RPMI8226 (cell line): ENCODE measurements at places on chromosomes 2 and 18.
A peak's percentile ranks its signal among the peaks of the same experiment; 100 is the strongest.

DNA sequence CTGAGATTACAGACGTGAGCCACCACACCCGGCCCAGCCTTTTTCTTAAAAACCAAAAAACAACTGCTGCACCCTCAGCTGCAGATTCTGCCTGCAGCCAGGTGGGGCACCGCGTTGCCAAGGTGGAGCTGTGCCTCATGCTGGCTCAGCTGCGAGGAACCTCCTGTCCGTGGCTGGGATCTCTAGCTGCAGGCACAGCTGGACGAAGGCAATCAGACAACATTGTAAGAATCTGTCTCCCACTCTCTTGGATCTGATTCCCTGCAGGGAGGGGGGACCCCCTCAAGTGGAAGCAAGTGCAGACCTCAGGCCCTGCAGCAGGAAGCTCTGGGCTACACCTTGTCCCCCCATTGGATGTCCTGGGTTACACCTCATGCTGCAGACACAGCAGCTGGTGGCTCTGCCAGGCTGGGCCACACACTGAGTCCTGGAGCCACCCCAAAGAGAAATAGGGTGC lies 24.1 kb downstream of the CIDEA start:
- peak; percentile 86 for DNase-seq

DNA sequence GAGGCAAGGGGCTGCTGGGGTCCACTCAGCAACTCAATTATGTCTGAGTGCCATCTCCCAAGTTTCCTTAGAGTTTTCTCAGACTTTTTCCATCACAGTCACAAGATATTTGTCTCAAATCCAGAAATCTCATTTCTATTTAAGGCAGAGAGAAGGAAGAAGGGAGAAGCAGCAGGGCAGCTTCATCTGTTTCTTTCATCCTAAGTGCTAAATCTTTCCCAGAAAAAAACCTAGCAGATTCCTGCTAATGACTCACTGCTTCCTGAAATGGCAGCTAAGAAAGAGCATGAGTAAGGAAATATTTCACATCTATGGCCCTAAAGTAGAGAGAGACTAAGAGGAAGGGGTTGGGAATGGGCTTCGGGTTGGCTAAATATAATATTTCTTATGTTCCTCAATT lies 88.0 kb downstream of the KYNU start:
- no peak for DNase-seq

DNA sequence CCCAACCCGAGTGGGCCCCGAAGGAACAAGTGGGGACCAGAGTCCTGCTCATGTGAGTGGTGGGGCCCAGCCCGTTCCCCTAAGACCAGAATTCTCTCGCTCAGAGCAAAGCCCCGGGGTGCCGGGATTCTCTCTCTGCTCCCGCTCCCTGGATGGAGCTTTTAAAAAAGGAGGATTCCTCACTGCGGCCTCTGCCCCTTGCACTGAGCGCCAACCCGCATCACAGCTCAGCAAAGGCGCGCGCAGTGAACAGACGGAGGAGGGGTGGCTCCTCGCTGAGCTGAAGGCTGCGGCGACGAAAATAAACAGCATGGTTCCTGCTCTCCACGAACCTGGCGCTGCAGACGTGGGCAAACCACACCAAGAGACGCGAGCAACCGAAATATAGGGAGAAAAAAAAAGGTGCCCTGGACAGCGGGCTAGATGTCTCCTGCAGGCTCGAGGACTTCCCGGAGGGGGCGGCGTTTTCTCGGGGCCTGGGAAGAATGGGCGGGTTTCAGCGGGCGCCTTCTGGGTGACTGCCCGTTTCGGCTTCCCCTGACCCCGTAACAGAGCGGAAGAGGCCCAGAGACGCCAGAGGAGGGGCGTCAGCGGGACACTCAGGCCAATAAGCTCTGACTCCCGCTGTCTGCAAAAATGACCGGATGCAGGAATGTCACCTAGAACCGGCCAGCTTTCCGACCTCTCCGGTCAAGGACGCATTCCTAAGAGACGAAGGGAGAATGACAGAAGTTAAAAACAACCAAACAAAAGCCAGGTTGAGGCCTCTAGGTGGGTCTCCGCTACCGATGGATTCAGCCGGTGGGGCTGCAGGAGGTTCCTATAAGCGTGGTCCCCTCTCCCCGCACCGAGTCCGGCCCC lies 819 bp upstream of the KLF11 start:
- DNase-seq, result peak; percentile 31

DNA sequence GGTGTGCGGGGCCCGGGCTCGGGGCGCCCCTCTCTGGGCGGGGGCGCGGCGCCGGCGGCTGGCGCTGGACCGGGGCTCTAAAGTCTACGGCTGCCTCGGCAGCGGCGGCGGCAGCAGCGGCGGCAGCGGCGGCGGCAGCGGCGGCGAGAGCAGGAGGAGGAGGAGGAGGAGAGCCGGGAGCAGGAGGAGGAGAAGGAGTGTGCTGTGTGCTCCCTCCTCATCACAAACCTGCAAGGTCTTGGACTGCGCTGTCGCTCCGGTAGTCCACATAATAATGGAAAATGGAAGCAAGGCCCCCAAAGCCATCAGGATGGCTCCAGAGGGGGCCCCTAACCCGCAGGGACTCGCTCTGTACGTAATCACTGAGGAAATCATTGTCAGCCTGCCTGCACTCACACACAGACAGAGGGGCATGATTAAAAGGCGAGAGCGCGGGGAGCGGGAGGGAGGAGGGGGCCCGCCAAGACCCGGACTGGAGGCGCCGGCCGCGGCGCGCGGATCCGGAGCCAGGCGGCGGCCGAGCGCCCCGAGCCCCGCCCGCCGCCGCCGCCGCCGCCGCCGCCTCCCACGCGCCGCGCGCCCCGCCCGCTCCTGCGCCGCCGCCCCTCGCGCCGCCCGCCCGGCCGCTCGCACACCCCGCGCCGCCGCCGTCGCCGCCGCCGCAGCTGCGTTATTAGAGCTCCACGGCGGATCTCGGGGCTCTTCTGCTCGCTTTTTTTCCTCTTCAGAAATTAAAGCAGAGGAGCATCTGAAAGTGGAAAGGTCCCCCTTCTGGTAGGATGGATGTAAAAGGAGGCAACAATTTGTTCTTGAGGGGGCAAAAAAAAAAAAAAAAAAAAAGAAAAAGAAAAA lies at the start of gene ZNF521:
Gene ZNF521 (minus strand): TSS at position 390 of the 852 bp plus-strand sequence. CDS start 1,220 bp downstream, outside the sequence.
- DNase-seq, result peak; percentile 84

DNA sequence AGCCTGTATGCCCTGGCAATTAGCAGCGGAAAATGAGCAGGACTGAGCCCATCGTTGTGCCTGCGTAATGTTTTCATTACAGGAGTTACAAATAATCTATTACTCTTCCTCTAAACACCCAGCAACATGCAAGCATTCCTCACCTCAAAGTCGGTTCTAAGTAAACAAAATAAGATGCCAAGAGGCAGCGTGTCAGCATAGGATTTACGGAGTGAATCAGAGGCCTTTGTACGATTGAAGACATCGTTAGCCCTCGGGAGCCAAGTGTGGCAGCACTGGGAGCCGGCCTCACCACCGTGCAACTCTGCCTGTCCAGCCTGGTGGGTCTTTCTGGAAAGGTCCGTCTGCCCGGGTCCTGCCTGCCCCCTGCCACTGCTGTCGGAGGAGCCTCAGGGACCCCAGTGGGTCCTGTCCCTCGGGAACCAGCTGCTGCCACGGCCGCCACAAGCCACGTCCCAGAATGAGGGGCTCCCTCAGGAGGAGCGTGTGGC lies 80.1 kb upstream of the CTDP1 start:
- DNase-seq, result no peak

GRCh38 chr2:86065512-86065911 lies 40.2 kb downstream of the POLR1A start:
- DNase-seq, result no peak

GRCh38 chr2:62304429-62305417 lies 108.8 kb downstream of the B3GNT2 start:
- DNase-seq, result peak; percentile 65

DNA sequence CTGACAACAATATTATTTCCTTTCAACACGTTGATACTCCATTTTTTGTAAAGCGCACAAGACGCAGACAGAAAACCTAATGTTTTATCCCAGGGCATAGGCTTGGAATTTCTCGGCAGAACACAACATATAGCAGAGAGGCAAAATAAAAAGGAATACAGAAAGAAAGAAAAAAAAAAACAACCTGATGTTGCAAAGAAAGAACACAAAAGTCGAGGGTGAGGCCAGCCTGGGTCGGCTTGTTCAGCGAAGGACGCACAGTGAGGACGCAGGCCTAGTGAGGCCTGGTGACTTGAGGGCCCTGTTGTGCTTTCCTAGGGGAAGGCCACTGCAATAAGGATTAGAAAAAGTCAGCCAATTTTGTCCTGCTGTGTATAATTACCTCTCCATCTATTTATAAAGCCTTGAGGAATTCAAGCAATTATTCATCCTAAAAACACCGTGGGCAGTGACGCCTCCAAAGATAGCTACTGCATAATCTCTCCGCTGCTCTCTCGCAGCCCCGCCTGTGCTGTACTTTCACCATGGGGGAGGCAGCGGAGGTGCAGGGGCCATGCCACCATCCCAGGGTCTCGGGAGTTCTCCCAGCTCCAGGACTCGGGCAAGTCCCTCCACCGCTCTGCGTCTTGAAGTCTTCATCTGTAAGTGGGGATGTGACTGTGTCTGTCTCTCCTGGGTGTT lies 61.9 kb upstream of the SH3RF3 start:
- no peak for DNase-seq

GRCh38 chr2:225270053-225270452 lies 129.5 kb upstream of the NYAP2 start:
- peak; percentile 24 for DNase-seq

DNA sequence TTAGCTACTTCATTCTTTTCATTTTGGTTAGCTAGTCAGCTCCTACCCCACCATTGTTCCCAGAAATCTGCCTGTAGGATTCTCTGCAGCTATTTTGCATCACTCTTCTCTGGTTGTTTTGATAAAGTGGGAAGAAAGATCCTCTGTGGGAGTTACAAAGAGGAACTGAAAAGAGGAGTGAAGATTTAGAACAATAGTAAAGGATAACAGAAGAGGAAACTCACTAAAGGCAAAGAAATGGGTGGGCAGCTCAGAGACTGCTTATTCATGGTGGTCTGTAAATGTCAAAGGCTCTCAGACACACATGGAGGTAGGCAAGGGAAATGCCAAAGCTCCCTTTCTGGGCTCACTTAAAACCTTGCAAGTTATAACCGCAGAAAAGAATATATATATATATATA lies 17.2 kb upstream of the CD207 start:
- no peak for DNase-seq
